ENCODE measurements at places on chromosomes 2 and 18.

DNA sequence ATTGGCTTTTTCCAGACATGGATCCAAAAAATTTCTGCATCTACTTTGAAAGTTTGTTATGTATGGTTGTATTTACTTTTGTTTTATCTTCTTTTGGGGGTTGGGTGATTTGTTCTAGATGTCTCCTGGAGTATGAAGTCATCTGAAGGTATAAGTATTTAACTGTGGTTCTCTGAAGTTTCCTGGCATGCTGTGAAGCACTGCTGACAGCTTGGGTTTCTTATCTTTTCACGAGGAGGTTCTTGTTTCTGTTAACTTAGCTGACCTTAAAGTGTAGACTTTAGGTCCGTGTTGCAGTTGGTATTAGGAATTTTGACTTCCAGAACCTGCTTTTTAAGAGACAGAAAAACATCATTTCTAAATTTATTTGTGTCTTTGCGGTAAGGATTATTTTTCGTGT lies 15.9 kb downstream of the GLS start:
- DNase-seq: no peak

GRCh38 chr2:88696611-88697010 lies 5.1 kb downstream of the RPIA start:
- no peak for DNase-seq

DNA sequence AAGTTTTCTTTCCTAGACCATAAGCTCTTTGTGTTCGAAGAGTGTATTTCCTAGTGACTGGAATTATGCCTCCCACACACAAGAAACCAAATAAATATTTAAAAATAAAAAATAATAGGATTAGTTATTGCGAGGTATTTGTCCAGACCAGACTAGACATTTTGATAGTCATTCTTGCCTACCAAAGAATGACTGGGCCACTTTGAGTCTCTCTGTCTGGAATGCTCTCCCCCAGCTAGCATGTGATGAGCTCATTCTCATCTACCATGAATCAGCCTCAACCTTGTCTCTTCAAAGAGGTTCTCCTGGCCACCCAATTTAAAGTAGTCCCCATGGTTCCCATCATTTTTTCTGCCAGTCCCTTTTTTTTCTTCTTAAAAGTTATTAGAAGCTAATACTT lies 13.9 kb upstream of the DSC1 start:
- no peak for DNase-seq

- no peak for DNase-seq
Measured at GRCh38 chr2:197148401-197148800, 162.2 kb downstream of the ANKRD44 start.

GRCh38 chr2:38702413-38702812 lies 36.5 kb downstream of the GALM start:
- no peak for DNase-seq

DNA sequence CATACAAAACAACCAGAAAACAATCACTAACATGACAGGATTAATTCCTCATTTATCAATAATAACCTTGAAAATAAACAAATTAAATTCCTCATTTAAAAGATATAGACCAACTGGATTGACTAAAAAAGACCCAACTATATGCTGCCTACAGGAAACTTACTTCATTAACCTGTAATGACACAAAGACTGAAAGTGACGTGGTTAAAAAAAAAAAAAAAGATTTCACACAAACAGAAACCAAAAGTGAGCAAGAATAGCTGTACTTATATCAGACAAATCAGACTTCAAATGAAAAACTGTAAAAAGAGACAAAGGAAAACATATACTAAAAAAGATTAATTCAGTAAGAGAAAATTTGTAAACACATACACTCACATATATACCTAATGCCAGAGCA lies 201.2 kb downstream of the CCDC178 start:
- no peak for DNase-seq

- no peak for DNase-seq
Measured at GRCh38 chr2:24707143-24707542, 86.0 kb downstream of the PTRHD1 start.

- no peak for DNase-seq
Measured at GRCh38 chr2:61713457-61713856, 140.4 kb downstream of the FAM161A start.

GRCh38 chr2:70941186-70941585 lies 5.5 kb downstream of the ATP6V1B1 start:
- DNase-seq: no peak

GRCh38 chr2:191756761-191757160 lies 78.8 kb downstream of the NABP1 start:
- no peak for DNase-seq

DNA sequence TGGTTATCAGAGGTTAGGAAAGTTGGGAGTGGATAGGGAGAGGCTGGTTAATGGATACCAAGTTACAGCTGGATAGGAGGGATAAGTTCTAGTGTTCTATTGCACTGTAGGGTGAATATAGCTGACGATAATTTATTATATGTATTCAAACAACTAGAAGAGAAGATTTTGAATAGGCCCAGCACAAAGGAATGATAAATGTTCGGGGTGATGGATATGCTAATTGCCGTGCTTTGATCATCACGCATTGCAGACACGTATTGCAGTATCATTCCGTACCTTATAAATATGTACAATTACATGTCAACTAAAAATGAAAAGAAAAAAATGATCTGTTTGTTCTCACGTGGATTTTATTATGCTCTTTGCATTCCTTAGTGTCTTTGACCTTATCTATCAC lies 369.2 kb upstream of the PKDCC start:
- no peak for DNase-seq

GRCh38 chr18:8627540-8627939 lies 18.3 kb downstream of the RAB12 start:
- no peak for DNase-seq

- DNase-seq: peak; percentile 38
Measured at GRCh38 chr2:38947241-38948239, 57.9 kb downstream of the ARHGEF33 start.

DNA sequence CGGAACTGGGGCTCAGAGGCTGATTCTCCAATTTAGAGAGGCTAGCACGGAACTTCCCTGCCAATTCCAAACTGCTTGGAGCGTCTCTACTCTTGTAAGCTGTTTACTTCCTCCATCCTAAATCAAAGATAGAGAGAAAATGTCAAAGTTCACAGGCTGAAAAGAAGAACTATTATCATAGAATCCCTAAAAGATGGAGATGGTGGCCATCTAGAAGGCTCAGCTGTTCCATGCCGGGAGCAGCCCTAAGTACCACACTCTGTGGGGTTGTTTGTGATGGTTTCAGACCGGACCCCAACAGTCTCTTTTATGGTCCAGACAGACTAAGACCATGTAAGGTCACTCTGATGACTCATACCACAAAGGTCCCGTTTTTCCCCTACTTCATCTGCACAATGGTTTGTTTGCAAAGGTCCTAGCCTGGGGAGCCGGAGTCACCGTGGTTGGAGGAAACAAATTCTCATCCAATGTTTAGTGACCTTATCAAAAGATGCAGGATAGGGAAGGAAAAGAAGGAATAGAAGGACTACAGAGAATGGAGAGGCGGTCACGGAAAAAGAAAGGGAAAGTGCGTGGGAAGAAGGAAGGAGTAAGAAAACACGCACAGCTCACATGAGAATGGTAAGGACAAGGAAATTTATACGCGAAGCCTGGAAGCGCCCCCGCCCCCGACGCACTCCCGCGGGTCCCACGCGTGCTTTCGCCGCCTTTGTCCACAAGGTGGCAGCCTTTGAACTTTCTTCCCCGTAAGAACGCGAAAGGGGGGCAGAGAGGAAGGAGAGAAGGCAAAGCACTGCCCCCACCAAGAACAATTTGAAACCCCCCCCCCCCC lies 453 bp upstream of the ANTXR1 start:
- no peak for DNase-seq

DNA sequence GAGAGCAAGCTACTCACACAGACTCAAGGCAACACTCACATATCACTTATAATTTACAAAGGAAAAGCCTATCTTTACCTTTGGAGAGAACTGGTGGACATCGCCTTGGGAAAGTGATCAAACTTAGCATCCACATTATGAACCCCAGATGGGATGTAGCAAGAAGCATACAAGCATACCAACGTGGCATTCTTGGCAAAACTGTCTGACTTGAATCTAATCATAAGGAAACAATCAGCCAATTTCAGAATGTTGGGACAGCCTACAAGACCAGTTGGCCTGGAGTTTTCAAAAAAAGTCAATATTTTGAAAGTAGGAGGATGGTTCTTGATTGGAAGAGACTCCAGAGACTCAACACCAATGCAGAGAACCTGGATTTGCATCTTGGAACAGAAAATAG lies 79.1 kb upstream of the PMAIP1 start:
- DNase-seq: no peak

- DNase-seq: no peak
Measured at GRCh38 chr18:3649633-3650426, 199.9 kb downstream of the TGIF1 start.

- no peak for DNase-seq
Measured at GRCh38 chr18:45541421-45541820, 73.9 kb upstream of the SLC14A2 start.

GRCh38 chr2:202060218-202060617 lies 12.8 kb upstream of the KIAA2012 start:
- DNase-seq: no peak

DNA sequence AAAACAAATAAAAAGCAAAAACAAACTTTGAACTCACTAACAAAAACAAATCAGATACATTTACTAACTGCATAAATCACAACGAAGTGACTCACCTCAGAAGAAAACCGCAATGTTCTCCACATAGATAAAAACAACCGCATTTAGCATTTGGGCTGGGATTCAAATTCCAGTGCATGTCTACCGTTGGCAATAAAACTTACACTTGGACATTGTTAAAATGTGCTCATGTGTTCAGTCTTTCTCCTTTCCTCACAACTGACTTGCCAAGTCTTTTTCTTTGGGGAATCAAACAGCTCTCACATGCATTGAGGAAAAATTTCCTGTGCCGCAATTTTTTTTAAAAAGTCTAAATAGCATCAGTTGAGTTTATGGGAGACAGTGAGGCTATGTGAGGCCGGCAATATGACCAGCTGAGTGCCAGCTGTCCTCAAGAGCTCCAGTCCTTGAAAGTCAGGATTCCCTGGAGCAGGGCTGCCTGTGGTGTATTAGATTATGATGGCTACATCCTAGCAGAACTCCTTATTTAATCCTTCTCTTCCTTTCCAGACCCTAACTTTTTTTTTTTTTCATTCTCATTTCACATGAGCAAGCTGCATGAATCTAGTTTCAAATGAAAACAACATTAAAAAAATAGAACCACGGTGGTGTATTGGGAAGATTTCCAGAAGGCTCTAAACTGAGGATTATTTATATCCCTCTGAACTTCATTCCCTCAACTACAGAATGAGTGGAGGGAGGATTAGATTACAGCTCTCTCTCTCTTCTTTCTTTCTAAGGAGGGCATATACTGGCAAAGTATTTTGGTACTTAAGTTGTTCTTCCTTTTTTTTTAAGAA lies 70.2 kb upstream of the MEIS1 start:
- no peak for DNase-seq

- no peak for DNase-seq
Measured at GRCh38 chr2:208389940-208390339, 16.7 kb upstream of the PTH2R start.

- DNase-seq: no peak
Measured at GRCh38 chr2:173104156-173104555, 28.5 kb downstream of the MAP3K20 start.

DNA sequence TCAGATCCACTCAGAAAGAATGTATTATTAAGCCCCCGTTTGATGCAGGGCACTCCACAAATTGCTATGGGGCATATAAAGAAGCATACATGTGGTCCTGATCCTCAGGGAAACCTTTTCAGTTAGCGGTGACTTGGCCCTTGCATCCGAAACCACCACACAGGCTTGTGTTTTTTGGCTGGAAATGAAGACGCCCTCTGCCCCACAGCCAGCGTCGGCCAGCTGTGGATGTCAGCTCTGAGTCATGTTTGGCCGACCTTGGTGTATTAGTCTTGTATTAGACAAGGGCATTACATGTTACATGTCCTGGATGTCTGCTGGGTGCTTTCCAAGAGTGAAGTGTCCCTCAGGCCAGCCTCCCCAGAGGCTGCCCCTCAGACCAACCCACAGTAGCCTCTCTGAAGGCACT lies 107.6 kb upstream of the MAP3K20 start:
- DNase-seq: no peak

DNA sequence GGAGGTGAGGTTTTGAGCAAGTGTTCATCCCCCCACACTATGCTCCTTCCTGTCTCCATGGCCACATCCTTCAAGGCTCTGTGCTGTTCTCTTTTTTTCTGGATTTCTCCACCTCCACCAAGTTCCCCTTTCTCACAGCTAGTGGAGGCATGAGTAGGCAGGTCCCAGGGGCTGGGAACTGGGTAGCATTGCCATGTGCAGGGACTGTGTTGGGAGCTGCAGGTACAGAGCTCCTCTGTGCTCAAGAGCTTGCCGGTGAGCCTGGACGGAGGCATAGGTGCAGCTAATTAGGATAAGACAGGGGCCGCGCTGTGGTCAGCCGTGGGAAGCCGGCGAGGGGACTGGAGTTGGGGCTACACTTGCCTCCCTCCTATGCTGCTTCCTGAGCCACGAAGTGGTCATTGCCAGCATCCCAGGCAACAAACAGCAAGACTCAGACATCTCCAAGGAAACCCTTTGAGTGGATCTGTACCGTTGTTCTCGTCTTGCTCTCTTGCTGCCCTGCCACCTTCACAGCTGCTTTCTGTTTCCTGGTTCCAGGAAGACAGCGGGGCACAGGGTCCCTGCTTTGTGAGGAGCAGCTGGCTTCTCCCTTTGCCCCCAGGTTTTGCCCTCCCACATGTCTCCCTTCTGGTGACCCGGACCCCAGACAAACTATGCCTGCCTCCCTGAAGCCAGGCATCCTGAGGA lies 36.9 kb downstream of the ATOH8 start:
- no peak for DNase-seq

DNA sequence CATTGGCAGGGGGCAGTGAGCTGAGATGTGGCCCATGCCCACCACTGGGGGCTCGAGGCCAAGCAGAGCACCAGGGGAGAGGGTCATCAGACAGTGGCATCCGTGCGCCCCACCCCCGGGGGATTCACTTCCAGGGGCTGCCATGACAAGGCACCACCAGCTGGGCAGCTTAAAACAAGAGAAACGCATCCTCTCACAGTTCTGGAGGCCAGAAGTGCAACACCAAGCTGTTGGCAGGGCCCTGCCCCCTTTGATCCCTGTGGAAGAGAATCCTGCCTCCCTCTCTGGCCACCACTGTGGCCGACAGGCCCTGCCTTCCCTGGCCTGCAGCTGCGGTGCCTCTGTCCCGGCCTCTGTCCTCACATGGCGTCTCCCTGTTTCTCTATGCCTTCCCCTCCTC lies 187.7 kb upstream of the ID2 start:
- DNase-seq: no peak

GRCh38 chr2:240371129-240372000 lies 64.1 kb upstream of the GPC1 start:
- DNase-seq: no peak

DNA sequence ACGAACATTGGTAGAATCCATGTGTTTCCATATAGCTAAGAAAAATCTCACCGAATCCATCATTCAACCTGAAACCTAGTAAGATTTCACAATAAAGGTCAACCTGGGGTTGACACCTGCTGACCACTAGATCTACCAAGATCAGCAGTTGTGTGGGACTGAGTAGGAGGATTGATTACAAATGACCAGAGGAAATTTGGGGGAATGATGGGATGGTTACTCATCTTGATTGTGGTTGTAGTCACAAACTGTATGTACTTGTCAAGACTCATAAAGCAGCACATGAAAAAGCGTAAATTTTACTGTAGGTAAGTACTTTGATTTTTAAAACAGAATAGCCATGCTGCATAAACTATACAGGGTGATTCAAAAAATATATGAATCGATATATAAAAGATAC lies 14.7 kb downstream of the DAPL1 start:
- no peak for DNase-seq

GRCh38 chr2:61948661-61949457 lies 43.4 kb downstream of the COMMD1 start:
- no peak for DNase-seq

- no peak for DNase-seq
Measured at GRCh38 chr18:52376104-52376503, 36.1 kb downstream of the DCC start.

Data from NCI-H1092 (cell line).